ENCODE measurements at places on chromosomes 13 and 19.

- no peak for DNase-seq
Observed at GRCh38 chr19:47497050-47497766, 13.2 kb upstream of the KPTN start.

- no peak for DNase-seq
Observed at GRCh38 chr13:52348983-52349780, 56.8 kb downstream of the THSD1 start.

DNA sequence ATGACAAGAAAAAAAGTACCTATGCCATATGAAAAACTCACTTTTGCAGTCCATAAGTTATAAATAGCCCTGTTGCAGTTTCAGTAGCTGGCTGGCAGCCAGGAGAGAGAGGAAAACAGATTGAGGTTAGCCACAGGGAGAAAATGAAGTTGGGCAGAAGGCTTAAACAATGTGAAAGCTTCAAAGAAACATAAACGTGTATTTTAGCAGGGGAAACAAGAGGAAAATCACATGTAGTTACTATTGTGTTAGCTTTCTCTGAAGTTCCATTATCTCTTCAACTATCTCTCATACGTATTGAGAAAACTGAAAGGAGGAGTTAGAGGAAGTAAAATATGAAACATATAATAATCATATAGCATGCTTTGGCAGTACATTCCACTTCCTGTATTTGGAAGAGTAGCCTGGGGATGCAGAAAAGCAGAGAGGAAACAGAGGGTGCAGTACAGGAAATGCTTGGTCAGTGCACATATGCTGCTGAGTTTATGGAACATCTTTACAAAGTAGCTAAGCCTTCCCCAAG lies 1551.1 kb downstream of the EFNB2 start:
- peak; percentile 32 for DNase-seq

- DNase-seq, result no peak
Observed at GRCh38 chr13:101490406-101491015, 38.0 kb downstream of the ITGBL1 start.

- no peak for DNase-seq
Observed at GRCh38 chr19:51676566-51677083, 16.5 kb upstream of the SPACA6 start.

GRCh38 chr19:29525901-29526729 lies at the start of gene VSTM2B:
VSTM2B (plus strand) TSS chr19:29525994; CDS start chr19:29526584, 590 bp downstream.
- DNase-seq, result no peak

- DNase-seq, result no peak
Observed at GRCh38 chr13:101845245-101846020, 393.0 kb downstream of the ITGBL1 start.

DNA sequence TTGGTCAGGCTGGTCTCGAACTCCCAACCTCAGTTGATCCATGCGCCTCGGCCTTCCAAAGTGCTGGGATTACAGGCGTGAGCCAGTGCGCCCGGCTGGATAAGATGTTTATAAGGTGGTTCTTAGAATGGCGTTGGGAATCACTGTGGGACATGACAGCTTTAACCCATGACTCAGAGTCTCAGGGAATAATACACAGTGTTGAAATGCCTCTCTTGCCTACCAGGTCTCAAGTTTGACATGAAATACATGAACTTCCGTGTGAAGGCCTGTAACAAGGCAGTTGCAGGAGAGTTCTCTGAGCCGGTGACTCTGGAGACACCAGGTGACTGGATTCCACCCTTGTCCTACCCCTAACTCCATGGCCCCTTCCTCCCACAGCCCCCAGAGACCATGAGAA lies 12.6 kb downstream of the FSD1 start:
- no peak for DNase-seq

DNA sequence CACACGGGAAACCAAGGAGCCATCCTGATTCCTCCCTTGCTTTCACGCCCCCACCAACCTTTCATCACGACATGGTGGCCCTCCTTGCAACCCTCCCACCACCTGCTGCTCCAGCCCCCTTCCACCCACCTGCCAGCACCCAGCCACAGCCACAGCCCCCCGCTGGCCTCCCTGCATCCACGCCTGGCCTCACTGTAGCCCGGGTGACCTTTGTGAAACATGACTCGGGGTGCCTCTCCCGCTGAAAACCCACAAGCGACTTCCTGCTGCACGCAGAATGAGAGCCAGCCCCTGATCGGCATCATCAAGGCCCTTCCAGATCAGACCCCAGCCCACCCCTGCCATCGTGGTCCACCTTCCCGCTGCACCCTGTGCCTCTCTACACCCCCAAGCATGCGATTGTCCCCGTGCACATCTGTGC lies 14.9 kb downstream of the POP4 start:
- no peak for DNase-seq

- no peak for DNase-seq
Observed at GRCh38 chr19:29631450-29631849, 25.4 kb downstream of the POP4 start.

DNA sequence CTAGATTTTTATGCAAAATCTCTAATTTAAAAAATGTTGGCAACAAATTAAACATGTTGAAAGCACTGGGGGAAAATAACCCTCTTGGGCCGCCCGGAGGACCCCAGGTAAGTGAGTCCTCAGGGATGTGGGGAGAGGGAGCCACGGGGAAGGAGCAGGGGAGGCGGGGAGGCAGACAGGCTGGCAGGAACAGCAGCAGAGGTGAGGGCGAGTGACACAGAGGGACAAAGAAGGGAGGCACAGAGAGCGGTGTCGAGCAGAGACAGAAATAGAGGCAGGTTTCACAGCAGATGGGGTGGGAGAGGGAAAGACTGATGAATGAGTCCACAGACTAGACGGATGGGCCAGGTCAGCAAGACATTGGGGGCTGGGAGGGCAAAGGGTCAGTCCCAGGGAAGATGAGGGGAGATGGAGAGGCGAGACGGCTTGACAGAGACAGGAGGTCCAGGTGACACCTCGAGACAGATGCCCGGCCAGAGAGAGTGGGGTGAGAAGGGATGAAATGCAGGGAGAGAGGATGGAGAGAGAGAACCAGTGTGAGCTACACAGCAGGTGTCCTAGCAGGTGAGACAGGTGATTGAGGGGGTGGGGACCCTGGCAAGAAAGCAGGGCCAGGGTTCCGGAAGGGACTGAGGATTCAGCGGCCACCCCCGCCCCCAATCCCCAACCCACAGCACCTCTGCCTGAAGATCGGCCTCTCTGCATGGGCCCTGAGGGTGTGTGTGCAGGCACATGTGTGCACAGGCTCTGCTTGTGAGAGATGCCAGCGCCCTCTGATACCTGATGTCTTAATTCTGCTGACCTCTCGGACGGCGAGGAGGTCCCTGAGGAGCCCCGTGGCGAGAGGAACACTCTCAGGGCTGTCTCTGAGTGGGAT lies 3.8 kb downstream of the LRRC4B start:
- DNase-seq, result no peak

DNA sequence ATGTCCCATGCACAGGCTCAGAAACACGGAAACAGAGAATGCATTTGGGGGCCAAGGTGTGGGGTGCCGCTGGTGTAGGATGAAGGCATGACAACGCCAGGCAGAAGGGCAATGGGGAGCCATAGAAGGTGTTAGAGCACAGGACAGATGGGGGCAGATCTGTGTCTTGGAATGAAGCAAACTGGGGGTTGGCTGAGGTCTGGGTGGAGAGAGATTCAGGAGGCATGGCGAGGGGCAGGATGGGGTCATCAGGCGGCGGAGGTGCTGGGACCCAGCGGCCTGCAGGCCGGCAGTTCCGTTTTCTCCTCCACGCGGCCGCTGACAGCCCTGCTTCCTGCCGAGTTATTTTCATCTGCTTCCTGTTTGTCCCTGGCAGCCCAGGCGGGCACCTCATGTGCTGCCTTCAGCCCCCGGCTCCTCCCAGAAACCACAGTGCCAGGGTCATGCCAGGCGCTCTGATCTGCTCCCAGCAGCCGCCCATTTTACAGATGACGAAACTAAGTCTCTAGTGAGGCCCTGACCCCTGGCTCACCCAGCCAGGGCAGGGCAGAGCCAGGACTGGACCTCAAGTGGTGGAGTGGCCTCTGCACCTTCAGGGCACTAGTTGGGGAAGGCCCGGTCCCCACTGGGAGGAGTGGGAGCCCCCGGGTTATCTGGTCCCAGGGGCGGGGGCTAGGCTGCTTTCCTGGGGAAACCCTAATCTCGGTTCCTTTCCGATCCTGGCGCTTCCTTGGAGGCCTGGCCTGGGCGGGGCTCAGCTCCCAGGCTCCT lies 2.2 kb downstream of the ARHGAP45 start:
- no peak for DNase-seq

GRCh38 chr19:34145741-34146202 lies 26.5 kb upstream of the LSM14A start:
- no peak for DNase-seq

DNA sequence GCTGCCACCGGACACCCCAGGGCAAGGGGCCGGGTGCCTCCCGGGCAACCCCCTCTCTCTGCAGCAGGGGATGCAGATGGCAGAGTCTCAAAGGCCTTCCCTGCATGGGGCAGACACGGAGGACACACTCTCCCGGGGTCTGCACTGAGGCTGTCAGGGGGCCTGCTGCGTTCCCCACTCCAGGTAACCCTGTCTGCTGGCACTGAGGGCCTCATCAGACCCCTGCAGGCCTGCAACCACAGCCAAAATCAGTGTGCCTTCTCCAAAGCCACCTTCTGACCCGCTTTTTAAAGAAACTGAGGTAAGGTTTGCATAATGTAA lies 93.9 kb downstream of the GNG7 start:
- no peak for DNase-seq

GRCh38 chr19:18798384-18799352 lies 7.6 kb upstream of the COMP start:
- no peak for DNase-seq

DNA sequence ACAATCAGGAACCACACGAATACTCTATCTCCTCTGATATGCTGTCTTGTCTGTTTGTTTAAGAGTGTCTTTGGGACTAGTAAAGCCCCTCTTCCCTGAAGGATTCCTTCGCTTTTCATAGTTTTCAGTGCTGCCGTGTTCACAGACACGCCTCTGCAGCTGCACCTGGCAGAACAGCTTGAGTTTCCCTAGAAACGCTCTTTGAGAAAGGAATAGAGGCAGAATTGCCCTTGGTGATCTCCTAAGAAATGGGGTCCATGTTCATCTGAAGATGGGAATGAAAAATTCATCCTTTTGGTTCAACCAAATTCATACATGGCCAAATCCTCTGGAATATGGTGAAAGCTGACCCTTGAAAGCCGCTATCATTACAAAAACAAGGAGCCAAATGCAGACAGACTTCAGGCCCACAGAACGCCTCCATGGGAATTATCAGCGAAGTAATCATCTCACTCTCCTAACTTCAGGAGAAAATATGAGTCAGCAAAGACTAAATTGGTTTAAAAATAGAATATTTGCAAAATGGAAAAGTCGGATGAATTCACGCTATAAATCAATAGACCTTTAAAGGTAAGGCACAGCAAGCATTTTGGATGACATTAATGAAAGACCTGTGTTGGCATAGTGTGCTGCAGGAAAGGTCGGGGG lies 5.5 kb downstream of the SACS start:
- DNase-seq, result no peak

GRCh38 chr19:49924004-49924880 lies 4.8 kb upstream of the ATF5 start:
- peak; percentile 18 for DNase-seq

DNA sequence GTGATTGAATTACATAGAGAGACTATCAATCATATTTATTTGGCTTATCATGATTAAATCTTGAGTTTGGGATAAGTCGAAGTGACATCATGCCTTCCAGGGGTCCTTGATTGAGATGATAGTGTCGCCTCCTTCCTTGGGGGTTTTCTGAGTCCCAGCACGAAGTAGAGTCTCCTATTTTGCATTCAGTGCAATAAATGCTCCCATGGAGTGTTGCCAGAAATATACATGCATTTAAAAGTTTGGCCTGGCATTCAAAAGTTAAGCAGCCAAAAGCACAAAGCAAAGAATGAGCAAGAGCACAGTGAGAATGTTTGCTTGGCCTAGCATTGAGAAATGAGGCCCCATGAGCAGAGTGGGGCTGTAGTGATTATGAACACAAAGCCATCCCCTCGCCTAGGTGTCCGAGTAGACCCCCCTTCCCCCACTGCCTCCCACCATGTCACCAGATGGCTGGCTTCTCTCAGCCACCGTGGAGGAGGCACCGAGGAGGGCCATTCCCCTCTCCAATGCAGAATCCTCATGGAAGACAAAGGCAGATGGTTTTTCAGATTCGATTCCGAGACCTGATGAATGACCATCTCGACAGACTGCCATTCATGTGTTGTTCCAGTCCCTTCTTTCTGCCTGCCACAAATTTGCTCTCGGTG lies 58.8 kb upstream of the UBL3 start:
- no peak for DNase-seq

- DNase-seq, result no peak
Observed at GRCh38 chr13:112615391-112615790, 27.4 kb upstream of the TUBGCP3 start.

GRCh38 chr19:14682084-14682483 lies 7.4 kb upstream of the ADGRE3 start:
- DNase-seq, result no peak

- DNase-seq, result no peak
Observed at GRCh38 chr13:20894245-20894644, 8.3 kb downstream of the XPO4 start.

GRCh38 chr19:1754018-1754635 lies 821 bp downstream of the ONECUT3 start:
- no peak for DNase-seq

GRCh38 chr19:56301886-56302620 lies 12.6 kb downstream of the ZSCAN5A start:
- no peak for DNase-seq

GRCh38 chr19:41696402-41697197 lies 8.5 kb upstream of the CEACAM7 start:
- DNase-seq, result no peak

- DNase-seq, result no peak
Observed at GRCh38 chr13:73411067-73411809, 352.4 kb downstream of the KLF5 start.

- DNase-seq, result no peak
Observed at GRCh38 chr13:21202767-21203531, 26.5 kb downstream of the MRPL57 start.

DNA sequence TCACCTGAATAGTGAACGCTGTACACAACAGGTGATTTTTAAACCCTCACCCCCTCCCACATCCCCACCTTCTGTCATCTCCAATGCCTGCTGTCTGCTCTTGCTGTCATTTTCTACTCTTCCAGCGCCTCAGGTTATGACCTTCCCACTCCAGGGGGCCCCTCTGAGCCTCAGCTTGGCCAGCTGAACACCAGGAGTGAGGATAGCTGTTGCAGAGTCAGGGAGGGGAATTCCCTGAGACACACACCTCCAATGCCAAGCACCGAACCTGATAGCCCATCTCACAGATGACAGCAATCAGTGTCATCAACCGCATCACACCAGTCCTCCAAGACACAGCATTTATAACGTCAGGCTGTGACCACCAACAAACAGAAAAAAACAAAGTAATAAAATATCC lies 193.5 kb downstream of the ZNF536 start:
- no peak for DNase-seq

GRCh38 chr13:109156181-109156935 lies 526.9 kb downstream of the MYO16 start:
- DNase-seq, result peak; percentile 76

DNA sequence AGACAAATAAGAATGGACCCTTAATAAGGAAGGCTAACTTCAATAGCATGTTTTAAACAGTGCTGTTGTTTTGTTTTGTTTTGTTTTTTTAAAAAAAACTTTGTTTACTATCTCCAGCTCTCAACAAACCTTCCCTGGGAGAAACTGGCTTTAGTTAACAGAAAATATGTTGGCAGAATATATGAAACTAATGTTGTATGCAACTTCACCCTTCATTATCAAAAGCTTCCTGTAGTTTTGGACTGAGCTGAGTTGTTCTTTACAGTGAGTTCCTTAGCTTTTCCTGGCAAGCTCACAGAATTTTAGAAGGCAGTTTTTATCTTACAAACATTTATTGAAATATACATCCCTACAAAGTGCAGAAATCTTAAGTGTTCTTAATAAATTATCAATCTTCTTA lies 2480.7 kb upstream of the PCDH20 start:
- DNase-seq, result no peak

Measured in fibroblast of skin of left biceps (primary cell).